ENCODE measurements at places on chromosomes 16 and 17. TPM values are rescaled to one million over a fixed set of nuclear protein-coding genes. Genes with fewer than 3 reads are reported as not detected.
A peak's percentile ranks its signal among the peaks of the same experiment; 100 is the strongest.

GRCh38 chr17:30824002-30824355 lies 513 bp downstream of the CRLF3 start:
- H3K27ac ChIP-seq: peak overlapping the region; percentile 65
- H3K4me1 ChIP-seq: no peaks in the 10 kb centered on the region

- H3K27me3 ChIP-seq: no peaks in the 10 kb centered on the region
- H3K4me1 ChIP-seq: no peaks in the 10 kb centered on the region
- no peak overlapping the region for H3K4me3 ChIP-seq
- DNase-seq: no peak
- no peaks in the 10 kb centered on the region for H3K36me3 ChIP-seq
- no peak overlapping the region for H3K27ac ChIP-seq
Observed at GRCh38 chr17:7818026-7818425, 16.0 kb upstream of the KDM6B start.

The MYH11 gene
- total RNA-seq: 3.2 TPM

DNA sequence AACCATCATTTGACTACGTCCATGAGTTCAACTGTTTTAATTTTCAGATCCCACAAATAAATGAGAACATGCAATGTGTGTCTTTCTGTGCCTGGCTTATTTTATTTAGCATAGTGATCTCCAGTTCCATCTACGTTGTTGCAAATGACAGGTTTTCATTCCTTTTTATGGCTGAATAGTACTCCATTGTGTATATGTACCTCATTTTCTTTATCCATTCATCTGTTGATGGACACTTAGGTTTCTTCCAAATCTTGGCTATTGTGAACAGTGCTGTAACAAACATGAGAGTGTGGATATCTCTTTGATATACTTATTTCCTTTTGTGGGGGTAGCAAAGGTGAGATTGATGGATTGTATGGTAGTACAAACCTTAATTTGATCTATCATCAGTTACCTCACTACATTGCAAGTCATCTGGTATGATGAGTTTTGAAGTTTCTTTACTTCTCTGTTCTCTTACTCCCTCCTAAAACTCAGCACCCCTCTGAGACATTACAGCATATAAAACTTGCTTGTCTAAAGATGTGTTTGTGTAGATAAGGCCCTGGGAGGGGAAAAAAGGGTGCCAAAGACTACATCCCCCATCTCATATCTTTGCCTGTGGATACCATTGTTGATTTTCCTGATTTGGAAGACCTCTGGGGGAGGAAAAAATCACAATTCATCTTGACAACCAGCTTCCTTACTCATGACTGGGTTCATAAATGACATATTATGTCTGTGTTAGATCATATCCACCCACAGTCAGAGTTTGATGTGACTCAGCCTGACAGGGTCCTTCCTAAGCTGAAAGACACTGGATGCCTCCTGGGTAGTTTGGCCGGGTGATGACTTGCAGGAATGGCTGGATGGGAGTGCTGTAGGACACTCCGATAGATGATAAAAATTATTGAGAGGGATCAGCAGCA lies 47.6 kb downstream of the ABCA9 start:
- H3K27ac ChIP-seq: no peak overlapping the region
- H3K4me3 ChIP-seq: no peak overlapping the region
- no peaks in the 10 kb centered on the region for H3K36me3 ChIP-seq
- DNase-seq: no peak

The PRM3 gene
- not detected for total RNA-seq

The ASPA gene
- 5.0 TPM for total RNA-seq

GRCh38 chr16:65101009-65101408 lies 20.9 kb downstream of the CDH11 start:
- no peaks in the 10 kb centered on the region for H3K27me3 ChIP-seq
- no peak overlapping the region for H3K27ac ChIP-seq
- no peaks in the 10 kb centered on the region for H3K4me1 ChIP-seq
- no peak overlapping the region for H3K4me3 ChIP-seq

Data from right lobe of liver (tissue), 6 donors.